ENCODE measurements at places on chromosomes 4 and X.

GRCh38 chr4:160510928-160511327 lies 1408.0 kb downstream of the RAPGEF2 start:
- no peak for DNase-seq

DNA sequence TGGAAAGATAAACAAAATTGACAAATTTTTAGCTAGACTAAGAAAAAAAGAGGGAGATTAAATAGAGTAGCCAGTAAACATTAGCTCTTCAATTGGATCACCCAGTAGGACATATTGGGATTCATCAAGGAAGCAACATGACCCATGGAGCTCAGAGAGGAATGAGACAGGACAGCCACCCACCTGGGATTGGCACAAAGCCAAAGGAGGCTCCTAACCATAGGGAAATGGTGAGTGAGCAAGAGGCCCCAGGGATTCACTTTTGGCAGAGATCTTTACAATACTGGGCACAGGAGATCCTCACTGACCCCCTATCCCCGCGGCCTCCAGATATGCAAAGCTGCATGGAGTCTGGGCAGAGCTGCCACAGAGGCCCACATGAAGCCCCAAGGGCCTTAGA lies 34.8 kb upstream of the CXCL6 start:
- no peak for DNase-seq

GRCh38 chr4:164136180-164136616 lies 617.7 kb upstream of the SMIM31 start:
- no peak for DNase-seq

GRCh38 chrX:48278958-48279357 lies 23.8 kb downstream of the SSX1 start:
- DNase-seq: peak; percentile 6

DNA sequence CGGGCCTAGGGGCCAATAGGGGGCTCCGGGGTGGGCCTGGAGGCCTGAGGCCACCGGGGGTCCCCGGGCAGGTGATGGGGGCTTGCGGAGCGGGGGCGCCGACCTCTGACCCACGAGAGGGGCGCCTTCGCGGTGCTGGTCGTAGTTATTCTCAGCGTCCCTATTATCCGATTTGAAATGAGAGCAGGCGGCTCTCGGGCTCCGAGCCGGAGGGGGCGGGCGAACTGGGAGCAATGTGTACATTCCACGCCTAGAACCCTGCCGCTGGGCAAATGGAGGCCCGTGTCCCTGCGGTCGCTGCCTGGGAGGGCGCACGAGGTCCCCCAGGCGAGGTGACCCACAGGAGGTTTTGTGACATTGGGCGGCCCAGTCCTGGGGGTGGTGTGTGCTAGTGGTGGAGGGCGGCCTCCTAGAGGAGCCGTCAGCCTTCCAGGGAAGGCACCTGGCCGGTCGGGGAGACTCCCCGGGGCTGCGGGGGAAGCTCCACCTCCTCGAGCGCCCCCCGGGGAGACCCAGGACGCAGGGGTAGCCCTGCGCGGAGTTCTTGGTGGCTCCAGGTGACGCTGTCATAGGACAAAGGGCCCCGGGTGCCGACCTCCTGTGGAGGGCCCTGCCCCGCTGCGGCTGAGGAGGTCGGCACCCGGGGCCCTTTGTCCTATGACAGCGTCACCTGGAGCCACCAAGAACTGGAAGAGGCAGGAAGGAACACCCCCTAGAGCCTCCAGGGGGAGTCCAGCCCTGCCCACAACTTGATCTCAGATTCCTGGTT lies 102.6 kb upstream of the PRKX start:
- no peak for DNase-seq

GRCh38 chr4:98599617-98600205 lies 58.7 kb downstream of the TSPAN5 start:
- no peak for DNase-seq

- DNase-seq: no peak
Observed at GRCh38 chr4:90093526-90093925, 33.7 kb upstream of the CCSER1 start.

DNA sequence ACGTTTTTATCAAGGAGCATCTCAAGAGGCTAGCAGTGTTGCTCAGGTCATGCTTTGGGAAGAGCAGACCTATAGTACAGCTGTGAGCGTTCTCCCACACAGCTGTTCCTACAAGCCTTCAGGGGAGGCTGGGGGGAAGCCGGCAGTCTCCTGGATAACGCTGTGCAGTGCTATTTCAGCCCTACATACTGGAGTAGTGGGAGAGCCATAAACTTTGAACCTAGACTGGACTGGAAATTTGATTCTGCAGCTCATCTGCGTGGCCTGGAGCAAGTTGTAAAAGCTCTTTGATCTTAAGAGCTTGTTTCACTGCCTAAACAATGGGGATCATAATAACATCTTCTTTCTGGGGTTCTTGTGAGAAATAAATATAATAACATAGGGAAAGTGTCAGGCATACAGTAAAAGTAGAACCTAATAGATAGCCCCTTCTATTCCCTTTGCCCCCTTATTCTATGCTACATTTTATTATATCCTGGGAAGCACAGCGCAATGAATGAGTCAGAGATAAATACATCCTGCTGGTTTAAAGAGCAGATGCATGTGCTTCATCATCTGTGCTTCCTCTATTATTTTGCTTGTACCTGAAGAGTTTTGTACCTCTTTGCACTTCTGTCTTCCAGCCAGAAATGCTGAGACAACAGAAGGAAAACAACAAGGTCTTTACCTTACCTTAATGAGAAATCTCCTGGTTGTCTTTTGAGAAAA lies 14.7 kb upstream of the AMBN start:
- no peak for DNase-seq

GRCh38 chr4:148044912-148045352 lies 313.0 kb downstream of the ARHGAP10 start:
- no peak for DNase-seq

Data from Jurkat, Clone E6-1 (cell line).